ENCODE measurements at places on chromosomes 1 and 21.

GRCh38 chr1:169078163-169078883 is 28.2 kb upstream of the ATP1B1 start:
- DNase-seq: no peak

GRCh38 chr1:229869240-229869639 is 197.8 kb upstream of the GALNT2 start:
- no peak for DNase-seq

DNA sequence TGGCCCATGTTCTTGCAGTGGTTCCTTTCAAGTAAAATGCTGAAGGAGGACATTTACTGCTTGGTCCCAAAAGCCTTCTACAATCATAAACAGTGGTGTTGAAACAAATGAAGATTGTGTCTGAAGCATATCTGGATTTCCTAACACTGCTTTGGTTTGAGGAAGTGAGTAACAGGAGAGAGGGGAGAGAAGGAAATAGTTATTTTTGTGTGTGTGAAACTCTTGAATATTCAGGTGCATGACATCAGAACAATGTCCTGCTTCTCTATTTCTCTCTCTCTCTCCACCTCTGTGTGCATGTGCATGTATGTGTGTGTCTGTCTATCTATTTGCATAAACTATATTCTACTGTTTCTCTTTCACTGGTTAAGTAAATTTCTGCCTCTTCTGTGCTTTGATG is 61.4 kb upstream of the TNFSF18 start:
- no peak for DNase-seq

- no peak for DNase-seq
Measured at GRCh38 chr1:3063379-3064295, 5.4 kb upstream of the PRDM16 start.

DNA sequence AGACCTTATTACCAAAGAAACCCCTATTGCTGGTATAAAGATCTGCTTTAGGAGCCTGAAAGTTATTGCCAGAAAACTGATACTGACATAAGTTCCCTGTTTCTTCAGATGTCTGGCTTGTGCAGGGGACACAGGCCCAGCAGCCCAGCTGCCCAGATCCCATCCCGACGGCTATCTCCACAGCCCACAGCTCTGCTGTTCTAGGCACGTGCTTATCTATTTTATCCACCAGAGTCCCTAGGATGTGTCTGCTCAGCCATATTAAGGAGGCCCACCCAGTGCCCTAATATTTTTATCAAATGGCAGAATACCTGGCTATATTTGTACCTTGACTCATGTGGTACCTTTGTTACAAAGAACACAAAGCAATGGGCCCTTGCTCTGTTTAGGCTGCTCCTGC is 58.9 kb downstream of the DDX20 start:
- DNase-seq: no peak

GRCh38 chr1:226496453-226497015 is 52.0 kb upstream of the STUM start:
- no peak for DNase-seq

DNA sequence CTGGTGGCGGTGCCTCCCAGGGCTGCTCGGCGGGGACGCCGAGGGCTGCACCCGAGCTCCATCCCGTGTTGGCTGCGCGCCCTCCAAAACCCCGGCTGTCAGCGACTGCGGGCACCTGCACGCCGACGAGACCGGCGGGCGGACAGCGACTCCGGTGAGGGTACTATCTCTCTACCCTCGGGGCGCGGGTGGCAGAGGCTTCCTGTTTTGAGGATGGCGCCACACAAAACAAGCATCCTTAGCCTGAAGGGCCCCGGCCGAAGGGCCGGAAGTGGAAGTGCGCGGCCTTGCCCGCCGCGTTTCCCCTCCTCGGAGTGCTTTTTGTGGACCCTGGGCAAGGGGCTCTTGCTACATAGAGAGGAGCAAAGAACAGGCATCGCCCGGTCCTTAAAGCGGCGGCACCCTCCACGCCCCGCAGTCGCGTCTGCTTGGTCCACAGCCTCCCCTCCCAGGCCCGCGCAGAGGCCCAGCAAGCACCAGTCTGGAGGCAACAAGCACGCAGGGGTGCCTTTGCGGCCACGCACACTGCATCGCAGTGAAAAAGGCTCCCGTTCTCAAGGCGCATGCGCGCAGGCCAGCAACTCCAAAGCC is 561 bp upstream of the COQ8A start:
- peak; percentile 74 for DNase-seq

DNA sequence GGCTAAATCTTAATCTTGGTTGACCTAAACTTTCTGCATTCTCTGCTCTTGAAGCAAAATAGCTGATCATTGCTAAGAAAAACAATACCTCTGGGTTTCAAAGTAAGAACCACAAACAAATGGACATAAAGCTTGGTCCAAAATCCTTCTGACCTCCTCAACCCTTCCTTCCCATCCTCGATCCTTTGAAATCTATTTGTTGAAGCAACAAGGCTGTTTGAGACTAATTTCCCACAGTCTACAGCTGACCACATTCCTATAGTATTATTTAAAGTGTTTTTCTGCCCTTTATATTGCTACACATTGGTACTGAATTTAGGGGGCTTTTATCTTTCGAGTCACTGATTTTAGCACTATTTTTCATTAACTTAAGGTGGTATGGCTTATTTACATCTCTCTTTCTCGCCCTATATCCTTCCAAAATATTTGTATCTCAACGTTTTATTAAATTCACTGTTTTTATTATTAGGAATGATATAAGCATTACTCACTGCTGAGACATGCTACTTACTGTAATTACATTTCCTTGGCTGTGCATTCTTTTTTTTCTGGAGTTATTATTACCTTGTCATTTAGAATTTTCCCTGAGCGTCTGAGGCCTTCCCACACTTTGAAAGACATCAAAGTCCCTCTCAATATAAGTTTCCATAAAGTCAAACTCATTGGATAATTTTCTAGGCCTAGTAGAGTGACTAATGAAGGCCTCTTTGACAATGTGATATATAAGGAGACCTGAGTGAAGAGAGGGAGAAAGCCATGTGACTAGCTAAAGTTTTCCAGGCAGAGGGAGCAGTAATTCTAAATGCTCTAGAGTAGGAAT is 73.9 kb downstream of the RAB3GAP2 start:
- DNase-seq: no peak

GRCh38 chr21:34523019-34523555 is 11.1 kb upstream of the KCNE1 start:
- DNase-seq: no peak

DNA sequence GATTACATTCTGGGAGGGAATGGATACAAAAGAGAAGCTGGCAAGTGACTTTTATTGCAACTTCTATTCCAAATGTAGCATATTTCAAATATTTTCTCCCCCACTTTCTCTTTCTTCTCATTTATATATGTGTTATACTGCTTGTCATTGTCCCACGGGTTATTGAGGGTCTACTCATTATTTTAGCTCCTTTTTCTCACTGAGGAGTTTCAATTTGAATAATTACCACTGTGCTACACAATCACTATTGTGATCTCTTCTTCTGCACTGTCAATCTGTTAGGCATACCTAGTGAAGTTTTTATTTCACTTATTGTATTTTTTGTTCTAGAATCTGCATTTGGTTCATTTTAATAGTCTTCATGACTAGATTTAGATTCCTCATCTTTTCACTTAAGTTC is 339.7 kb downstream of the PTPRC start:
- no peak for DNase-seq

DNA sequence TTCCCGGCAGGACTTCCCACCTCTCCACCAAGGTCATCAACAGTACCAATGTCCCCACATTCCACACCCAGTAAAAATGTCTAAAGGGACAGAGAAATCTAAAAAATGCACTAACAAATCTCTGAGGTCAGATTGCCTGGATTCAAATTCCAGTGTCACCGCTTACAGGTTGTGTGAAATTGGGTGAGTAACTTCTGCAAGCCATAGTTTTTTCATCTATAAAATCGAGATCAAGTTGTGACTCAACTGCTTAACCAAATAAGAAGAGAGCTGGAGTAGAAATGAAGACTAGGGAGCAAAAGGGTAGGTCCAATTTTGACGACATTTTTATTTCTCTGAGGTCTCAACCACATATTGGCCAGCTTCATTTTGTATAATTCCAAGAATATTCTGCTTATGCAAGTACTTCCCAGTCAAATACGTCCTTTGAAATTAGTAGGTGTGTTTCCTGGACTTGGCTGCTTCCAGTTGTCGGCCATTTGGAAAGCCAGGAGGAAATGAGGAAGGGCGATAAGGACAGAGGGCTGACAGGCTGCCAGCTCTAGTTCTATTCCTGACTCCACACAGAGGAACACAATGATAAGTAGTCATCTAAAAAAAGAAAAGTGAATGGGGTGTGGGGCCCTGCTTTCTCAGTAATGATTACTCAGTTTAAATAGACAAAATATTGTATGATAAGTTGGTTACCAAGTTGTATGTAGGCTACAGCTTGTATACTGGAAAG is 57.7 kb upstream of the ZC3H11B start:
- DNase-seq: no peak

DNA sequence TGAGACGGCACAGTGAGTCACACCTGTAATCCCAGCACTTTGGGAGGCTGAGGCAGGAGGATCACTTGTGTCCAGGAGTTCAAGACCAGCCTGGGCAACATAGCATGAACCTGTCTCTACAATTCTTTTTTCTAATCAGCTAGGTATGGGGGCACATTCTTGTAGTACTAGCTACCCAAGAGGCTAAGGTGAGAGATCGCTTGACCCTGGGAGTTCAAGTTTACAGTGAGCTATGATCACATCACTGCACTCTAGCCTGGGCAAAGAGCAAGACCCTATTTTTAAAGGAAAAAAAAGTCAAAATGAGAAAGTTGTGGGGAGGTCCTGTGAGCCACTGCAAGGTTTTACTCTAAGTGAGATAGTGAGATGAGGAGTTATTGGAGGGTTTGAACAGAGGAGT is 34.8 kb upstream of the AHCTF1 start:
- no peak for DNase-seq

DNA sequence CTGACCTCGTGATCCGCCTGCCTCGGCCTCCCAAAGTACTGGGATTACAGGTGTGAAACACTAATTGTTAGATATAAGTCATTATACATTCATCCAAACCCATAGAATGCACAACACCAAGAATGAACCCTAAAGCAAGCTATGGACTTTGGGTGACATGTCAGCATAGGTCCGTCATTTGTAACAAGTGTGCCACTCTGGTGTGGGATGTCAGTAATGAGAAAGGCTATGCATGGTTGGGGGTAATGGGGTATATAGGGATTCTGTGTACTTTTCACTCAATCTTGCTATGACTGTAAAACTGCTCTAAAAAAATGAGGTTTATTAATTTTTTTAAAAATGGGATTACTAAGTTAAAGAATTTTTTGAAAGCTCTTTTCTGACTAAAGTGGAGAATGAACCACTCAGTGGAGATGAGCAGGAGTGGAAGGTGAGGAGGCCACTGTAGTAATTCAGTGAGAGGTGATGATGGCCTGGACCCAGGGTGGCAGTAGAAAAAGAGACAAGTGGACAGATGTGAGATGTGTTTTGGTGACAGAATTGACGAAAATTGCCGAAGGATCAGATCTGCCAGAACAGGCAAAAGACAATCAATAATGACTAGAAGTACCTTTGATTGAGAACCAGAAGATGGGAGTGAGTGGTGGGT is 21.3 kb upstream of the S1PR1 start:
- no peak for DNase-seq
